DMS79 (cell line): ENCODE measurements at places on chromosomes 7 and 10.

DNA sequence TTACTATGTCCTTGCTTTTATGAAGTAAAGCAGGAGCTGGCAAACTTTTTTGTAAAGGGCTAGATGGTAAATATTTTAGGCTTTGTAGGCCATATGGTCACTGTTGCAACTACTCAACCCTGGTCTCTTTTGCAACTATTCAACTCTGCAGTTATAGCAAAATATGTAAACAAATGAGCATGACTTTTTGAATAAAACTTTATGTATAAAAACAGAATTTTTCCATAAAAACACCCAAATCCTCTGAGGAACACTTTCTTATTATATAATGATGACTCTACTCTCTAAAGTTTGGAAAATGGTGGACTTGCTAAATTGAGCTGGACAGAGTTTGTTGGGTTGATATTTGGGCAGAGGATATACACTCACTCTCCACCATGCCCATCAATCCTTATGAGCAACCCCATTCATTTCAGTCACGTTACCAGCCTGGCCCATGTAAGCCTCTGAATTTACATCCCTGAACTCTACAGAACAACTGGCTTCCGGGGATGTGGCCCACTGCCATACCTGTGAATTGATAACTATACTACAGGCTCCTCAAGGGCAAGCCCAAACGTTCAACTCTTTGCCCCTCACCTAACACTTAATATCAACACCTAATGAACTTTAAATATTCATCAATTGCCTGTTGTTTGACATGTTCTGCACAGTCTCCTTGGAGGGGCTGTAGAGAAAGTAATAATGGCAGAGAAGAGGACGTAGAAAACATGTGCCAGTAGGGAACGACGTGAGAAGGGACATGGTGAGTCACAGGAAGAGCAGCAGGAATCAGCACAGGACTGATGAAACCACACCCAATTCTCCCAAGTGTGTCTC lies 37.6 kb downstream of the SGMS1 start:
- no peak for DNase-seq

DNA sequence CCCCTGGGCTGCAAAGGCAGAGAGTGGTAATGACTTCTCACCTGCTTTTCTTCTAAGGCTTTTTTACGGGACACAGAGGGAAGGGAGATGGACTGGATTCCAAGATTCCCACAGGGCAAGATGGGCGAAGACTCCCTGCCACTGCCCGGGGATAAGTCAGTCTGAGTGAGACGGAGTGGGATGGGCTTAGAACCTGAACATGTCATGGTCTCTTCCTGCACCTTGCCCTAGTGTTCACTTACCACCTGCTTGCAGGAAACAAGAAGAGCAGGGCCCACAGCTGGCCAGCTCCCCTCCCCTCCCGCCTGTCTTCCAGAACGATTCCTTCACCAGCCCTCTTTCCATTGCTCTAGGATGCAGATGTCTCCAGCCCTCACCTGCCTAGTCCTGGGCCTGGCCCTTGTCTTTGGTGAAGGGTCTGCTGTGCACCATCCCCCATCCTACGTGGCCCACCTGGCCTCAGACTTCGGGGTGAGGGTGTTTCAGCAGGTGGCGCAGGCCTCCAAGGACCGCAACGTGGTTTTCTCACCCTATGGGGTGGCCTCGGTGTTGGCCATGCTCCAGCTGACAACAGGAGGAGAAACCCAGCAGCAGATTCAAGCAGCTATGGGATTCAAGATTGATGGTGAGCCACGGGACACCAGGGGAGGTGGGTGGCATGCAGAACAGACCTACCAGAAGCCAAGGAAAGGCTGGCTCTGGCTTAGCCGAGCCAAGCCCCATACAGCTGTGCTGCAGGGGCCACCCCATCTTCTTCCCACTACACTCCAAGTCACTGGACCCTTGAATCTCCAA lies 1.3 kb downstream of the SERPINE1 start:
- no peak for DNase-seq

GRCh38 chr10:71520042-71520441 lies 123.3 kb downstream of the CDH23 start:
- DNase-seq = no peak

DNA sequence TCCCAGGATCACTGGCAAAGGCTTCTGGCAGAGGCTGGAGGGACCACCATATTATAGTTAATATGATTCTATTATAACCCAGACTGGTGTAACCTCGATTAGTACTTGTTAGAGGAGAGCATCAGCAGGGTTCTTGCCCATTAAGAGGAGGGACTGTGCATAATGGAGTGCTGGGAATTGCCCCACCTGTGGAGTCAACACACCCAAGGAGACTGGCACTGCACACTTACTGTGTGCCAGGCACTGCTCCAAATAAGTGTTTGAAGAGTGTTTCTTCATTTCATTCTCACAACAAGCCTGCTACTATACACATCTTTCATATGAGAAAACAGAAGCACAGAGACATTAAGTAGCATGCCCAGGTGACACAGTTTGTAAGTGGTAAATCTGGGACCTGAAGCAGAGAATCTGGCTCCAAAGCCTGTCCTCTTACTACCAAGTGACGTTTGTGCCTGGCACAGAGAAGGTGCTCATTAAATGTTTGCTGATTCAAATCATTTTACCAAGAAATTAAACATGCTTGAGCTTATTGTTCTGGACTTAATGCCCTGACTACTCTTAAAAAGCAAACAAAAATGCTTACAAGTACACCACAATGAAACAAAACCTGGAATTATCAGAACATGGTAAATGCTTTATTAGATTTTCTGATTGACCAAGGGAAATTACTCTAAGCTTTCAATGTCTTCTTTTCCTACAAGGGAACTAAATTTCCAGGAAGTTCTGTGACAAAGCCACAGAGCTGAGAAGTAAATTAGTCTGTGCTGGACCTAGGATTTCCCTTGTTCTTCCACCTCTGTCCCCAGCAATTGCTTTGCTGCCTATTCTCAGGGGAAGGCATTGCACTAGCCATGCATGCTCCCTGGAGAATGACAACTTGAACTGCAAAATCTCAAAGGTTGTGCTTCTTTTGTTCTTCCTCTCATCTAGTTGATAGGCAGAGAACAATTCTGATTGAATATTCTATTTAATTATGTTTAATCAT lies 809 bp downstream of the SLC13A1 start:
- no peak for DNase-seq
